ENCODE measurements at places on chromosomes 2 and 18.

DNA sequence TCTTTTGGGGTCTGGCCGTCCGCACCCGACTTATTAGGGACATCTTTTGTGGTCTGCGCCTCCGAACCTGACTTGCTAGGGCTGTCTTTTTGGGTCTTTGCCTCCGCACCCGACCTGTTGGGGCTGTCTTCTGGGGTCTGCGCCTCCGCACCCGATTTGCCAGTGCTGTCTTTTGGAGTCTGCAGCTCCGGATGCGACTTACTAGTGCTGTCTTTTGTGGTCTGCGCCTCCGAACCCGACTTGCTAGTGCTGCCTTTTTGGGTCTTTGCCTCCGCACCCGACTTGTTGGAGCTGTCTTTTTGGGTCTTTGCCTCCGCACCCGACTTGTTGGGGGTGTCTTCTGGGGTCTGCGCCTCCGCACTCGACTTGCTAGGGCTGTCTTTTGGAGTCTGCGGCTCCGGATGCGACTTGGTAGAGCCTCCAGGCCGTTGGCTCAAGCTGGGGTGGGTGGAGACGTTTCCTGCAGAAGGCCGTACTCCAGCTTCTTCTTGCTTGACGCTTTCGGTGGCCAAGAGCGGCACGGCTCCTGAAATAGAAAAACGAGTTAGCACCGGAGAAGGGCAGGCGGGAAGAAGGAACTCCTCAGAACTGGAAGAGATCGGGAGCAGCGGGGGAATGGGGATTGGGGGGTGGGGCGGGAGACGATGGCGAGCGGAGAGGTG is 498 bp downstream of the TGOLN2 start:
- no peak for DNase-seq

DNA sequence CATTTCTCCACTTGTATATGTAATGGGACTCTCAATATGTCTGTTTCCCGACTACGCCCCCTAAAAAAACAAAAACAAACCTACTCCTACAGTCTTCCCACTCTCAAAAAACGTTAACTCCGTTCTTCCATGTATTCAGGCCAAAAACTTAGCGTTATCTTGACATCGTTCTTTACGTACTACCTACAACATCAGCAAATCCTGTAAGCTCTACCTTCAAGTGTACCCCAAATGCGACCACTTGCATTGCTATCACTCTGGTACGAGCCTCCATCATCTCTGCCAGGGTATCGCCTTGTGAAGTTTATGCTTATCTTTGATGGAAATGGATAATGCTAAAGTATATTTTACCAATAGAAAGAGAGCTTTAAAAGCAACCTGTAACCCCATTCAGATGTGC is 479 bp downstream of the GPATCH11 start:
- no peak for DNase-seq

GRCh38 chr18:79975985-79976680 is 11.7 kb downstream of the HSBP1L1 start:
- no peak for DNase-seq

- DNase-seq = no peak
Observed at GRCh38 chr2:8572712-8573233, 109.1 kb upstream of the ID2 start.

DNA sequence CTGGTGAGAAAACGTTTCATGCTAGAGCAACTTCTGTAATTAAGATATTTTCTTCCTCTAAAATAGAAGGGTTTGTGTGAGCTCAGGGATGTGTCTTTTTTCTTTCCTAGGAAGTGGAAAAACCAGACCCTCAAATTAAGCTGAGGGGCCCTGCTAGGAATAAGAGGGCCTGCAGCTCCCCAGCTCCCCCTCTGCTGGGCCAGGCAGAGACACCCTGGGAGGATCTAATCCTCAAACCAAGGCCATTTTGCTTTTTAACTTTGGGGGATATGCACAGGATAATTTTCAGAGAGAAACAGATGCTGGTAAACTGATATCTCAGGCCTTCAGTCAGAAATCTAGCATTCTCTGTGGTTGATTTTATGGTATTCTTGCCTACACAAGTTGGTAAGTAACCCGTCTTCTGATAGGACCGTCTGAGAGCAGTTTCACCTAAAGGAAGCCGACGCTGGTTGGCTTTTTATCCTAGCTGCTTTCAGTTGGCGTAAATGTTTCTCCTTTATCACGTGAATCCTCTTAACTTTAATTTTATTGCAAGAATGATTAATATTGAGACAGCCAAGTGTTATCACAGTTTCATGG is 34.8 kb downstream of the SNTG2 start:
- DNase-seq = no peak
